ENCODE measurements at places on chromosomes 4 and X.

GRCh38 chrX:101977106-101977505, 45.3 kb upstream of the ZMAT1 start:
- H3K27me3 ChIP-seq = peaks cover 9% of the 10 kb centered on the region
- H3K27ac ChIP-seq = no peak overlapping the region
- no peak overlapping the region for H3K4me3 ChIP-seq

- no peaks in the 10 kb centered on the region for H3K4me1 ChIP-seq
- no peaks in the 10 kb centered on the region for H3K27me3 ChIP-seq
- no peak overlapping the region for H3K27ac ChIP-seq
Observed at GRCh38 chr4:165810726-165811125, 62.3 kb upstream of the TLL1 start.

DNA sequence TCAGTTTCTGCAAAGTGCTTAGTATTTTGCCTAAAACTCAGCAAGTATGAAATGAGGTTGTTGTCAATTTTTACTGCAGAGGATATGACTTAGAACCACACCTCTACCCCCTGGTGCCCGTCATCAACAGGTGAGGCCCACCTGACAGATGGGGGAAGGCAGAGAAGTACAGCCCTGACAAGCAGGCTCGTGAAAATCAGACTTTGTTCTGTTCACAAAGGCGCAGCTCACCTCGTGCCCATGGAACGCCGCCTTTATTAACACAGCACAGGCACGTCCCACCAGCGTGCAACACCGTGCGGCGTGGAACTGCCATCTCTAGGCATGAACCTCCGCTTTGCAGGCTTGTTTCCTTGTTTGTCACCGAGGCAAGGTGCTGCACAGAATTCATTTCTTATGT, 13.3 kb downstream of the CYP4V2 start:
- peaks cover 15% of the 10 kb centered on the region for H3K36me3 ChIP-seq
- no peak overlapping the region for H3K27ac ChIP-seq
- H3K4me1 ChIP-seq = peaks cover 21% of the 10 kb centered on the region
- no peak for DNase-seq

DNA sequence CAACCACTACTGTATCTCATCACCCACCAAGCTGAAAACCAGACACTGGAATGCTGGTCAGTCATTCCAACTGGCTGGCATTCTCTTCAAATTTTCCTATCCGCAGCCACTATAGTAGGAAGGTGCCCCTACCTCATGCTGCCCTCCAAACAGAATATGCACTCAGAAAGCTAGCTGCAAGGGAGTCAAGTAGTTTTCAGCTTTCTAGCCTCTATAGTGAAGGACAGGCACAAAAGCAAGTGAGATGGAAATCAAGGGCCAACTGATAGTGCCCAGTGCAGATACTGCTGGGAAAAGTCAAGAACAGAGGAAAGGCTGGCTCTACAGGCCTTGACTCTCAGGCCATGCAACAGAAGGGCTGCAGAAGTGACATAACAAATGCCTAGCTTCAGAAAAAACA, 47.2 kb downstream of the BCOR start:
- DNase-seq = no peak
- no peak overlapping the region for H3K27ac ChIP-seq

- H3K27me3 ChIP-seq = no peaks in the 10 kb centered on the region
- DNase-seq = peak; percentile 39
- peaks cover 64% of the 10 kb centered on the region for H3K4me1 ChIP-seq
- no peak overlapping the region for H3K27ac ChIP-seq
- peak overlapping the region; percentile 91 for H3K4me3 ChIP-seq
- H3K36me3 ChIP-seq = peaks cover 14% of the 10 kb centered on the region
Observed at GRCh38 chrX:54494989-54495813, 833 bp downstream of the FGD1 start.

- peaks cover 4% of the 10 kb centered on the region for H3K4me1 ChIP-seq
- no peak overlapping the region for H3K27ac ChIP-seq
- no peaks in the 10 kb centered on the region for H3K27me3 ChIP-seq
- no peak for DNase-seq
- no peak overlapping the region for H3K4me3 ChIP-seq
Observed at GRCh38 chr4:123777373-123777772, 380.8 kb downstream of the SPRY1 start.

DNA sequence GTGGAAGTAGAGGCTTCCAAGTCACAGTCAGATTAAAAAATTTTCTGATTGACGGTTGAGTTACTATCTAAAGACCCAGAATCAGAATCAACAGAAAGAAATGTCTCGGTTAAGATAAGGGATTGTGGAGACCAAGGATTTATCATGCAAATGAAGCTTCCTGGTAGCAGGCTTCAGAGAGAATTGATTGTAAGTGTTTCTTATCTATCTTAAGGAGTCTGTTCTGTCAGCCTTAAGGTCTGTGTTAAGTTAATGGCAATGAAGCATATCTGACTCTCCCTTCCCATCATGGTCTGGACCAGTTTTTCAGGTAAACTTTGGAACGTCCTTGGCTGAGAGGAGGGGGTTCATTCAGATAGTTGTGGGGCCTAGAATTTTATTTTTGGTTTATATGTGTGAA, 780.2 kb downstream of the FAM133A start:
- no peaks in the 10 kb centered on the region for H3K27me3 ChIP-seq
- H3K27ac ChIP-seq = no peak overlapping the region
- H3K4me1 ChIP-seq = no peaks in the 10 kb centered on the region
- DNase-seq = no peak
- H3K4me3 ChIP-seq = no peak overlapping the region

- H3K4me1 ChIP-seq = no peaks in the 10 kb centered on the region
- H3K36me3 ChIP-seq = peaks cover 5% of the 10 kb centered on the region
- H3K27ac ChIP-seq = no peak overlapping the region
- no peak overlapping the region for H3K4me3 ChIP-seq
- DNase-seq = no peak
Observed at GRCh38 chr4:173318648-173319211, 15.4 kb downstream of the HMGB2 start.

DNA sequence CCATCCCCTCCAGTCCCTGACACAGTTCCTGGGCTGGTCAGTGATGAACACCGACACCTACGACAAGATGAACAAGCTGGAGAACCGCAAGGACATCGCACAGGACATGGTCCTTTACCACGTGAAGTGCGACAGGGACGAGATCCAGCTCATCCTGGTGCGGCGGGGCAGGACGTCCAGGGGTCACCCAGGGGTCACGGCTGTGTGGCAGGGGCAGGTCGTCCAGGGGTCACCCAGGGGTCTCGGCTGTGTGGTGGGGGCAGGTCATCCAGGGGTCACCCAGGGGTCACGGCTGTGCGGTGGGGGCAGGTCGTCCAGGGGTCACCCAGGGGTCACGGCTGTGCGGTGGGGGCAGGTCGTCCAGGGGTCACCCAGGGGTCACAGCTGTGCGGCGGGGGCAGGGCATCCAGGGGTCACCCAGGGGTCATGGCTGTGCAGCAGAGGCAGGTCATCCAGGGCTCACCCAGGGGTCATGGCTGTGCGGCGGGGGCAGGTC, 16.7 kb downstream of the ATP5ME start:
- H3K4me3 ChIP-seq = no peak overlapping the region
- H3K36me3 ChIP-seq = peaks cover 21% of the 10 kb centered on the region
- H3K4me1 ChIP-seq = peaks cover 23% of the 10 kb centered on the region
- DNase-seq = no peak
- no peak overlapping the region for H3K27ac ChIP-seq

DNA sequence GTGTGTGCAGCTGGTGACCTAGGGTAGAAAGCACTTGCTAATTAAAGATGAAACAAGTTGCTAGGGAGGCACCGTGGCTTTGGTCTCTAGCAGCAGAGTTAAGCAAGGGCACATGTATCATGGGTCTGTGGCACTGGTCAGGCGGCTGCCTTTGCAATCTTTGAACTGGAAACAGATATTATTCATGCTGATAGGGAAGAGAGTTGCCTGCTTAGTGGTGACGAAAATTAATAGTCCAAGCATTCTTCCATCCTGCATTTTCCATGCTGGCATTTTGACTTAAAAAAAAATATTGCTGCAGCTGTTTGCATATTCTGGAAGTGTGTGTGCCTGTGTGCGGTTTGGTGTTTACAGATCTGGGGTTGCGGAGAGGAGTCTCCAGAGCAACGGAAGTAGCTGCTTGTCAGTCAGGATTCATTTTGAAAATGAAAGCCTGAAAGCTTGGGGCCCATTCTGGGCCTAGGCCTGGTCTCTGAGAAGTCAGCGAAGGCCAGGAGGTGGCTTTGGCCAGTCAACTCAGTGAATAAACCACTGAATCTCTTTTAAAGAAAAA, 2.3 kb upstream of the SOWAHD start:
- H3K27ac ChIP-seq = no peak overlapping the region
- H3K27me3 ChIP-seq = peaks cover 46% of the 10 kb centered on the region
- no peak for DNase-seq
- H3K4me1 ChIP-seq = peaks cover 13% of the 10 kb centered on the region
- H3K4me3 ChIP-seq = no peak overlapping the region

DNA sequence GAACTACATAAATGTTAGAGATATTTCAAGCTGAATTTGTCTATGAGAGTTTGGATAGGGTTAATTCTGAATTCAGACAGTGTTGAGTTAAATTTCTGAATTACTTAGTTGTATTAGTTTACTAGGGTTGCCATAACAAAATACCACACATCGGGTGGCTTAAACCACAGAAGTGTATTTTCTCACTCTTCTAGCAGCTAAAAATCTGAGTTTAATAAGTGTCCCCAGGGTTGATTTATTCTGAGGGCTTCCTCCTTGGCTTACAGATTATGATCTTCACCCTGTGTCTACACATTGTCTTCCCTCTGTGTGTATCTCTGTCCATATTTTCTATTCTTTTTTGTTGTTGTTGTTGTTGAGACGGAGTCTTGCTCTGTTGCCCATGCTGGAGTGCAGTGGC, 318.6 kb downstream of the PACRGL start:
- no peaks in the 10 kb centered on the region for H3K36me3 ChIP-seq
- H3K4me1 ChIP-seq = no peaks in the 10 kb centered on the region
- DNase-seq = no peak
- H3K4me3 ChIP-seq = no peak overlapping the region
- no peak overlapping the region for H3K27ac ChIP-seq
- H3K27me3 ChIP-seq = peaks cover 3% of the 10 kb centered on the region

GRCh38 chrX:123331859-123332258, 147.8 kb downstream of the GRIA3 start:
- peaks cover 30% of the 10 kb centered on the region for H3K36me3 ChIP-seq
- H3K4me3 ChIP-seq = no peak overlapping the region
- no peaks in the 10 kb centered on the region for H3K27me3 ChIP-seq
- DNase-seq = no peak

GRCh38 chr4:165426331-165426730, 47.5 kb downstream of the CPE start:
- peaks cover 4% of the 10 kb centered on the region for H3K36me3 ChIP-seq
- H3K27ac ChIP-seq = no peak overlapping the region
- H3K27me3 ChIP-seq = no peaks in the 10 kb centered on the region
- no peak for DNase-seq
- no peaks in the 10 kb centered on the region for H3K4me1 ChIP-seq
- H3K4me3 ChIP-seq = no peak overlapping the region

DNA sequence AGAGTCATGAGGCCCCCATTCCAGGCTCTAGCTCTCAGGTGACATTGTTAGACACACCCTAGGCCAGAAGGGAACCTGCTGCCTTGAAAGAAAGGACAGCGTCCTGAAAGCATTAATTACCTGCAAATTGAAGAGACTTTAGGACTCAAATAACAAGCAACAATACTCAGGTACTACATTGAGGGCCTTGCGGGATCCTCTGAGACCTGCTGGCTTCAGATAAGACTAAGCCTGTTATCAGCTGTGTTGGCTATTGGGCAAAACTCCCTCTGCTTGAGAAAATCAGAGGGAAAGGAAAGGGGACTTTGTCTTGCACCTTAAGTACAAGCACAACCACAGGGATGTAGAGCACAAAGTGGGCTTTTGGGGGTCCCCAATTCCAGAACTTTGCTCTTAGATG, 45.9 kb upstream of the DACH2 start:
- H3K4me1 ChIP-seq = no peaks in the 10 kb centered on the region
- H3K36me3 ChIP-seq = no peaks in the 10 kb centered on the region
- no peak for DNase-seq
- H3K27ac ChIP-seq = no peak overlapping the region
- H3K4me3 ChIP-seq = no peak overlapping the region
- peaks cover 8% of the 10 kb centered on the region for H3K27me3 ChIP-seq

GRCh38 chr4:105911426-105911825, 16.2 kb downstream of the NPNT start:
- no peaks in the 10 kb centered on the region for H3K36me3 ChIP-seq
- H3K27ac ChIP-seq = no peak overlapping the region
- no peaks in the 10 kb centered on the region for H3K27me3 ChIP-seq
- H3K4me3 ChIP-seq = no peak overlapping the region
- peaks cover 4% of the 10 kb centered on the region for H3K4me1 ChIP-seq

GRCh38 chr4:140579278-140579677, 10.5 kb upstream of the UCP1 start:
- no peaks in the 10 kb centered on the region for H3K36me3 ChIP-seq
- peaks cover 56% of the 10 kb centered on the region for H3K27me3 ChIP-seq
- H3K27ac ChIP-seq = no peak overlapping the region
- H3K4me3 ChIP-seq = no peak overlapping the region
- H3K4me1 ChIP-seq = no peaks in the 10 kb centered on the region

DNA sequence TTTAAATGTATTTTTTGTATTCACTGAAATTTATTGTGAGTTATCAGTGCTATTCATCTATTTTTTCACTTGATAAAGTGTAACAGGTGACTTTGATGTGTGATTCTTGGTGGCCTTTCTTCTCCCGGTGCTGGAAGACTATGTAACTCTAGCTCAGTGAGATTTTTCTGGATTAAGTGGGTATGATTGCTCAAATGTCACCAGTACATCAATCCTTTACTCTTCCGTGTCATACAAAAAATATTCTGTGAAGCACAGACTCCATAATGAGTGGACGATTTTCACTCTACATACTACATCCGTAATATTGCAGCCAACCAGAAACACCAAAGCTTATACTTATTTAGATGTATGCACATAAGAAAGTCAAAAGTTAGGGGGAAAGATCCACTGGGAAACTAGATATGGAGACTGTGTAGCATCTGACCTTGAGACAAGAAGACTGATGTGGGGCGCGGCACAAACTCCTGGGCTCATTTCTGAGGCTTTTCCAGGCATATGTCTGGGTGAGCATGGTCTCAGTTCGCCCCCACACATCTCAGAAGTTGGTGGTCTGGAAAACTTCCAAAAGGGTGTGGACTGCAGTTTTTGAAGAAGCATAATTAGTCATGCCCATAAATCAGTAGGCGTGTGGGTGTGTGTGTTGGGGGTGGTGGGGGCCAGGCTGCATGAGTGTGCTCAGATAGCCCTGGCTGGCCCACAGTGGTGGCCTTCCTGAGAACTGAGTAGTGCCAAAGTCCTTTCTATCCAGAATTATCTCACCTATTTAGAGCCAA, 53.9 kb upstream of the TENM3 start:
- peak overlapping the region; percentile 88 for H3K27ac ChIP-seq
- no peaks in the 10 kb centered on the region for H3K36me3 ChIP-seq
- peaks cover 63% of the 10 kb centered on the region for H3K4me1 ChIP-seq
- H3K27me3 ChIP-seq = peaks cover 3% of the 10 kb centered on the region

All from nephron progenitor cell (in vitro differentiated cells).